ENCODE measurements at places on chromosomes 3 and 15. TPM values are rescaled to one million over a fixed set of nuclear protein-coding genes. Genes with fewer than 3 reads are reported as not detected.
A peak's percentile ranks its signal among the peaks of the same experiment; 100 is the strongest.

The AGBL1 gene
- 6.5 TPM for total RNA-seq

The SLC35G2 gene
- 7.8 TPM for total RNA-seq

The CTDSPL gene
- 78.6 TPM for total RNA-seq

The EOGT gene
- total RNA-seq, result 36.4 TPM

The MESP1 gene
- 4.9 TPM for total RNA-seq

The PLA2G4D gene
- not detected for total RNA-seq

The PDZRN3 gene
- total RNA-seq, result 23.9 TPM

The ILDR1 gene
- 6.9 TPM for total RNA-seq

The ACKR2 gene
- 5.2 TPM for total RNA-seq

The PRRT3 gene
- 1.4 TPM for total RNA-seq

DNA sequence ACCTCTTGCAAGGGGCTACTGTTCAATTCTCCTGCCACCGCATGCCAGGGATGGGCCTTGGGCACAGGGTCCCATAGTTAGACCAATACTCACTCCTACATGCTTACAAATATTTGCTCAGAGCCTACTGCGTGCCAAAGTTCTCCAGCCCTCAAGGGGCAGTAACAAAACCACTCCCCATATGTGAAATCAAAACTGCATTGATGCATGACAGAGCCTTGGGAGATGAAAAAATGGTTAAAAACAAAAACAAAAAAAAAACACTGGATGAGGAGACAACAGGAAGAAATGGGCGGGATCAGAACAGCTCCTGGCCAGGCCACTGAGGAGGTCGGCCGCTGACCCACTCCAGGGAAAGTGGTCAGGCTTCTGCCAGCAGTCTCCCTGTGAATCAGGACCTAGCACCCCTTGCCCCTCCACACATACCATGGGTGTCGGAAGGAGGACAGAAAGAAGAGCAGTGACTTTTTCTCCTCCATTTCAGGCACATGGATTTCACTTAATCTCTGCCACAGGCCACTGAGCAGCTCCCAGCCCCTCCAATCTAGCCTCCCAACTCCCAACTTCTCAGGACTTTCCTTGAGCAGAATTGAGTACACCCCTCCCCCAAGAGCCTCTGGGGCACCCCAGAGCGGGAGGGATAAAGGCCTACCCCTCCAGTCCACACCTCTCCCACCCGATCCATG is 2.8 kb downstream of the PLXNB1 start:
- no peak for DNase-seq

GRCh38 chr3:155676252-155676981 is 68.5 kb downstream of the PLCH1 start:
- no peak for DNase-seq

- no peak for DNase-seq
Observed at GRCh38 chr3:24640330-24640877, 145.8 kb upstream of the THRB start.

- no peak for DNase-seq
Observed at GRCh38 chr15:73822998-73823397, 50.4 kb upstream of the TBC1D21 start.

DNA sequence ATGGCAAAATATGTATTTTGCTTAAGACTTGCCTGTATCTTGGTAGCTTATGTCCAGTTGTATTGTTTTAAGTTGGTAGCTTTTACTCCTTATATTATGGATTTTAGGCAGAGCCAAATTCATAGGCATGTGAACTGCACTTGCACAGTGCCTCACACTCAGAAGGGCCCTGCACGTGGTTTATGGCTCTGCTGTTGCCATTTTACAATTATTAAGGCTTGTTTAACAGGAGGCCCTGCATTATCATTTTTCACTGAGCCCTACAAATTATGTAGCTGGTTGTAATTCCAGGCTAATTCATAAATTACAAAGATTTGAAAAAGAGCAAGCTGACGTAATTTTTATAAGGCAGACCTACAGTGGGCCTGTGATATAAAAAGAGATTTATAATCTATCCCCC is 537.6 kb upstream of the UBE2E2 start:
- DNase-seq, result no peak

- DNase-seq, result no peak
Observed at GRCh38 chr3:56054844-56055243, 413.4 kb downstream of the ERC2 start.

DNA sequence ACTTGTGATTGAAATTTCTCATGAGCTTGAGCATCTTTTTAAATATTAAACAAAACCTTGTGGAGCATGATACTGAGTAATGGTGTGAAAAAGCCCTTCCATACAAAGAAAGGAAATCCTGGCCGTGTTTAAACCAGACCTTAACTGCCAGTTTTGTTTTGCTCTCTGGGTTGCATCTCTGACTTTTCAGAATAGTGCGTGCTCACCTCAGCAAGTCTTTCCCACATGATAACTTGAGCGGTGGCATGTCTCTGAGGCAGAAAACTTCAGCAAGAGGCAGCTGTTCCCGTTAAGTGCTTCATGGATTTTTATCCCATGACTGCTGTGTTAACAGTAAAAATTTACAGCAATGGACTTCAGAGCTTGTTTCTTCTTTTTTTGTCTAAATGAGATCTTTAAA is 393.3 kb downstream of the FEZF2 start:
- DNase-seq, result no peak

DNA sequence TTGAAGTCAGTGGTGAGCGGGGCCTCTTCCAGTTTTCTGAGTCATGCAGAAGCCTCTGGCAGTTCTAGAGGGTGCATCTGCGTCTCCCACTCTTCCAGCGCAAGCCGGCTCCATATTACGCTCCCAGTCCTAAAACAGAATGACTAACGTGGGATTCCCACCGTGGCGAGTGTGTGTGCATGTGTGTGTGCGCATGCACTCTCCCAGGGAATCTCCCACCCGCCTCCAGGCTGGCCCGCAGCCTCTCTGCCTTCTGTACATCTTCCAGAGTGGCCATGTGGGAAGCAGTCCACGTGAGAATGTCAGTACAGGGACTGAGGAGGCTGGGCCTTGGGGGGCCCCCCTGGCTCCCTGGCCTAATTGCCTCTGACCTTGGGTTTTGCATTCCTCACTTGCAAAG is 87.7 kb downstream of the LSM3 start:
- no peak for DNase-seq

GRCh38 chr3:188396900-188397299 is 242.9 kb downstream of the LPP start:
- DNase-seq, result no peak

DNA sequence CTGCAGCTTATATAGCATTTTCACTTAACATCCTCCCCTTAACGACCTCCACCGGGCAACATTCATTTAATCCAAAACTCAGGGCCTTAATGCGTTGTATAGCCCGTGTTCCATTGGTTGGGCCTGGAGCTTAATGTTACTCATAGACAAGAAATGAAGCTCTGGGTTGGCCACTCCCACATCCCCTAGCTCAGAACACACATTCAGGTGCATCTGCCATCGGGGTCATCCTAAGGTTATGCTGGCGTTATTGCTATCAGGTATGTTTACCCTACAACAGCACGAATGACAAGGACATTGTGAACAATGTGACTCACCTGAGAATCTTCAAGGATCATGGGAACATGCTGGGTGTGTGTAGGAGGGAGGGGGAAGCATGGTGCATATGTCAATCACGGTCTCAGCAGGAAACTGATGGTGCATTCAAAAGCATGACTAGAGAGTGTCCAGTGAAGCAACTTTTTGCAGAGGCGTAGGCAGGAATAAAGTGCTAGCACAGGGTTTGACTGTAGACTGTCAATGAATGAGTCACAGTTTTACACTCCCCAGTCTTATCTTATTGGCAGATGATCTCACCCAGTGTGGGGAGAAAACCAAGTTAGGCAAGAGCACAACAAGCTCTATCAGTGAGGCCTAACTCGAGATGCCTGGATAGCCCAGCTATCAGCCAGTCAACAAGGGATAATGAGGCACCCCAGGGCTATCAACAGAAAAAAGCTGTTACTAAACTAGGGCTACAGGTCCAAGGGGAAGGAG is 402.1 kb upstream of the MCTP2 start:
- DNase-seq, result no peak

- DNase-seq, result peak; percentile 89
Observed at GRCh38 chr3:146469150-146470017, at the start of gene PLSCR2. PLSCR2 (minus strand) TSS chr3:146469561; CDS start chr3:146459904, 9,657 bp downstream.

DNA sequence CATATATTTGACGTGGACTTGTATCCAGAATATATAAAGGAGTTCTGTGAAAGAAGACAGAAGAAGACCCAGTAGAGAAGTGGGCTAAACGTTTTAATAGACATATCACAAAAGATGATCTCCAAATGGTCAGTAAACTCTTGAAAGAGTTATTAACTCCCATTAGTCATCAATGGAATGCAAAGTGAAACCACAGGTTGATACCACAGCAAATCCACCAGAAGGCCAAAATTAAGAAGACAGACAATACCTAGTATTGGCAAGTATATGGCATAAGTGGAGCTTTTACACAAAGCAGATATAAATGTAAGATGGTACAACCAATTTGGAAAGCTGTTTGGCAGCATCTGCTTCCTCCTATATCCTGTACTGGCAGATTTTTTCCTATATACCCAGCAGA is 6.0 kb downstream of the SPATA16 start:
- DNase-seq, result no peak

- DNase-seq, result no peak
Observed at GRCh38 chr15:82768414-82769054, 37.3 kb downstream of the FSD2 start.

DNA sequence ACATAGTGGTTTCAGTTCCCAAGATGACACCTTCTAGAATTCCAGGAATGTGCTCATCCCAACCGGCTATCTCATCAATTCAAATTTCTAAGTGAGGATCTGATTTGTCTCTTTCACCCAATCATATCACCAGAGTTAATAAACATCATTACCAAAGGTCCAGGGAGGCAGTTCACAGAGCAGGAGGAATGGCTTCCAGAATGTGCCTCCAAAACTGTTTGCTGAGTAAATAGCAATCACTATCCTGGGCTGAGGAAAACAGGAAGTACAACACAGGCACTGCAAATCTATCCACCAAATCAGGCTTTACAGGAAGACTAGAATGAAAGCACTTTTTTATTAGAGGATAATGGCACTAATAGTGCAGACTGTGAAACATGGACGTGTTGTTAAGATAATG is 61.5 kb downstream of the OSBPL10 start:
- no peak for DNase-seq

GRCh38 chr3:72259755-72260587 is 475.0 kb upstream of the PROK2 start:
- no peak for DNase-seq

- no peak for DNase-seq
Observed at GRCh38 chr3:64987726-64988125, 299.9 kb upstream of the ADAMTS9 start.
